Activated CD4-positive, alpha-beta T cell treated with anti-CD3 and anti-CD28 coated beads for 36 hours (primary cell): ENCODE measurements at places on chromosomes 16 and 17.

- peaks cover 47% of the 10 kb centered on the region for H3K27me3 ChIP-seq
- H3K36me3 ChIP-seq = no peaks in the 10 kb centered on the region
- H3K27ac ChIP-seq = peak overlapping the region; percentile 58
- peak; percentile 62 for DNase-seq
- peaks cover 18% of the 10 kb centered on the region for H3K4me1 ChIP-seq
Measured at GRCh38 chr17:57045868-57046704, 39.0 kb upstream of the AKAP1 start.

GRCh38 chr17:35188111-35188510 lies 6.1 kb downstream of the SLC35G3 start:
- peaks cover 73% of the 10 kb centered on the region for H3K4me1 ChIP-seq
- no peak overlapping the region for H3K4me3 ChIP-seq
- H3K27me3 ChIP-seq = no peaks in the 10 kb centered on the region

- no peak for DNase-seq
- peak overlapping the region; percentile 40 for H3K4me3 ChIP-seq
- peaks cover 9% of the 10 kb centered on the region for H3K36me3 ChIP-seq
- H3K4me1 ChIP-seq = peaks cover 81% of the 10 kb centered on the region
- H3K27me3 ChIP-seq = no peaks in the 10 kb centered on the region
Measured at GRCh38 chr17:35051579-35052240, 11.8 kb downstream of the RFFL start.

- H3K36me3 ChIP-seq = peaks cover 10% of the 10 kb centered on the region
- H3K4me1 ChIP-seq = peaks cover 4% of the 10 kb centered on the region
- no peak for DNase-seq
- no peaks in the 10 kb centered on the region for H3K27me3 ChIP-seq
Measured at GRCh38 chr16:4685292-4685691, 8.1 kb upstream of the NUDT16L1 start.

DNA sequence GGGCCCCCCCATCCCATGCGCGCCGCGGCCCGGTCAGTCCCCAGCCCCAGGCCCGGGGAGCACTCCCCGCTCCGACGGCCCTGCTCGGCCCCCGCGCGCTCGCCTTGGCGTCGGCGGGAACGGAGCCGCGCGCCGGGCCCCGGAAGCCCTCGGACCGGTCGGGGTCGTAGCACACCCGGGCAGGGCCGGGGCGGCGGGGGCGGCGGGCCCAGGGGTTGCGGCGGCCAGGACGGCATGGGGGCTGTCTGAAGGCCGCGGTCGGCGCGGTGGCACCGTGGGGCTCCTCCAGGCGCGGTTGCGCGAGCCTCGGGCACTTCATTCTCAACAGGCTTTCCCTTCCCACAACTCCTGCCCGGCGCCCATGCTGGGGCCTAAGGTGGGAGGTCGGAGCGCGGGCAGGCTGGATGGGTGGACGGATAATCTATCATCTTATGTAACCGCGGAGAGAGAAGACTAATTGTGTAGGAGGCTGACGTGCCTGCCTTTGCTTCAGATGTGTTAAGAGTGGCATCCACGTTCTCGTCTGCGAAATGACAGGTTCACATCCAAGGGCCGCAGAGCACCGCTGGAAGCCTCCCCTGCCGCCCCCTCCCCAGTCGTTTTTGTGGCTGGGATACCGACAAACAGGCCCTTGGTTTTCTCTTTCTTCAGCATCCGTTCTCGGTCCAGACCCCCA lies 708 bp downstream of the BAIAP2 start:
- H3K4me3 ChIP-seq = peak overlapping the region; percentile 64
- peaks cover 19% of the 10 kb centered on the region for H3K27me3 ChIP-seq
- no peak overlapping the region for H3K27ac ChIP-seq
- peak; percentile 36 for DNase-seq
- no peaks in the 10 kb centered on the region for H3K36me3 ChIP-seq
- H3K4me1 ChIP-seq = peaks cover 20% of the 10 kb centered on the region
